ENCODE measurements at places on chromosomes 6 and 20. TPM values are rescaled to one million over a fixed set of nuclear protein-coding genes. Genes with fewer than 3 reads are reported as not detected.

DNA sequence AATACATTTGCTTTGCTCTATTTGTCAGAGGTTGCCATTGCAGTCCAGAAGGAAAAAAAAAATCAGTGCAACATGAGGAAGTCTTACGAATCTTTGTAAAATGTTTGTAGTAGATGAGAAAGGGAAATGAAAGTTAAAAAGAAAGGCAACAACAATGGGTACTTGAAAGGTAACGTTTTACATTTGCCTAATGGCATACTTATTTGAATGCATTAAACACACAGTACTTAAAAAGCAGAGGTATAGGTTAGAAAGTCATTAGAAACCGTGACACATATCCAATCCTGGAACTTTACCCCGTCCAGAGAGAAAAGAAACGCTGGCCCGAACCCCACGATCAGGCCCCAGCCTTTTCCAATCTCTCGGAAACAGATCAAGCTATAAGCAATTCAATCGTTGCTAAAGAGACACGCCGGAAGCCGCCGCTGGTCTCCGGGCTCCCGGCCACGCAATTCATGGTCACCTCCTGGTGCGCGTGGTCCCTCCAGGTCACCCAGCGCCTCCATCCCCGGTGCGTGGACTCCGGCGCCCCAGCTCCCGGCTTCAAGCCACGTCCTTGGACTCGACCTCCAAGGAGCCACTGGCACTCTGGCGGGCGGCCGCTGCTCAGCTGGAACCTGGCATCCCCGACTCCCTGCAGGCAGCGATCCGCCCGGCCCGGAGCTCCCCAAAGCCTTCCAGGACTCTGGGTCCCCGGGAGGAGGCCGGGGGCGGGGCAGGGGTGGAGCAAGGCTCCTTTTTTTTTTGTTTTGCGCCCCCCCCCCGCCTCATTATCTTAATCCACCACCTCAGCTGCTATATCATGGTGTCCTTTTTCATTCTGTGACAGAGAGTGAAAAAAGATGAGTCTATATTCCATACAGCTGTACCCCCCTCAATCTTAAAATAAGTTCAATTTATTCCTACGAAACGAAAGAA, at the start of gene SLC18B1:
SLC18B1 (minus strand) TSS at position 687 of the 918 bp plus-strand sequence; CDS start at position 506, 181 bp downstream.
- H3K4me1 ChIP-seq, result peaks cover 24% of the 10 kb centered on the region
- H3K27me3 ChIP-seq, result no peaks in the 10 kb centered on the region
- no peak within 1 kb of the TSS for H3K27ac ChIP-seq
- peak; percentile 50 for DNase-seq
- H3K4me3 ChIP-seq, result no peak within 1 kb of the TSS

- H3K4me3 ChIP-seq, result no peak overlapping the region
- DNase-seq, result no peak
- H3K36me3 ChIP-seq, result no peaks in the 10 kb centered on the region
- peaks cover 2% of the 10 kb centered on the region for H3K27me3 ChIP-seq
- no peaks in the 10 kb centered on the region for H3K4me1 ChIP-seq
These were observed 144.3 kb upstream of the SALL4 start for GRCh38 chr20:51946586-51946985.

The PRDM13 gene
- total RNA-seq, result not detected

DNA sequence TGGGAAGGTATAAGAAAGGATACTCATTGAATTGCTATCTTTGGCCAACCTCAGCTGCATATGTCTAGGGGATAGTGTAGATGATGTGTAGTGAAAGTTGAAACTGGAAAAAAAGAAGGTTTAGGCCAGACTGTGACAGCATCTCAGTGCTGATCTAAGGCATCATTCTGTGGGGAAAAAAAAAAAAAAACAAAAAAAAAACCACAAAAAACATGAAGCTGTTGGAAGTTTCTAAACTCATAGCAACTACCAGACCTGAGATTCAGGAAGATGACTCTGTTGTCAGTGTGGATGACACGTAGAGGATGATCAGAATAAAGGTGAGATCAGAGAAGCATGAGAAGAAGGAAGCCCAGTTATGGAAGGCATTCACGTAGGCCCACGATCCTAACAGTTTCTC, 100.8 kb upstream of the CNKSR3 start:
- H3K36me3 ChIP-seq, result no peaks in the 10 kb centered on the region
- H3K27ac ChIP-seq, result peak overlapping the region; percentile 3
- H3K27me3 ChIP-seq, result peaks cover 2% of the 10 kb centered on the region
- peaks cover 30% of the 10 kb centered on the region for H3K4me1 ChIP-seq

The FHL5 gene
- total RNA-seq, result not detected

The NRSN2 gene
- 3.9 TPM for total RNA-seq

DNA sequence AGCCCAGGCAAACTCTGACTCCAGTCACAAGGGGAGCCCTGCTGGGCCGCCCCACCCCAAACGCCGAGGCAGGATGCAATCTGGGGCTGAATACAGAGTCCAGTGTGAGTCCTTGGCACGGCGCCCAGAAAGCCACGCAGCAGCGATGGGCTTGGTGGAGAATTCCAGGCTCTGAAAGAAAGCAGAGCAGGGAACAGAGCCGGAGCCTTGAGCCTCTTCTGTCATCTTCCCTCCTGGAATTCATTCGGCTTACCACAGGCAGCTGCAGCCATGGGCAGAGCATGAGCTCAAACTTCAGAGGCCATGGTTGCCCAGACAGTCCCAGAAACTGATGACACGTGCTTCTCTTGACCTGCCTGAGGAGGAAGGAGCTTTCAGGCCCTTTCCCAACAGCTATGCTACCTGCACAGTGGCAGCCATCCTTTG, 441.1 kb upstream of the JARID2 start:
- no peaks in the 10 kb centered on the region for H3K27me3 ChIP-seq
- no peak overlapping the region for H3K27ac ChIP-seq
- no peak for DNase-seq
- no peak overlapping the region for H3K4me3 ChIP-seq

The PRSS35 gene
- not detected for total RNA-seq

The CNR1 gene
- not detected for total RNA-seq

The HLA-F gene
- total RNA-seq, result 310 TPM

The SIRPD gene
- total RNA-seq, result not detected

DNA sequence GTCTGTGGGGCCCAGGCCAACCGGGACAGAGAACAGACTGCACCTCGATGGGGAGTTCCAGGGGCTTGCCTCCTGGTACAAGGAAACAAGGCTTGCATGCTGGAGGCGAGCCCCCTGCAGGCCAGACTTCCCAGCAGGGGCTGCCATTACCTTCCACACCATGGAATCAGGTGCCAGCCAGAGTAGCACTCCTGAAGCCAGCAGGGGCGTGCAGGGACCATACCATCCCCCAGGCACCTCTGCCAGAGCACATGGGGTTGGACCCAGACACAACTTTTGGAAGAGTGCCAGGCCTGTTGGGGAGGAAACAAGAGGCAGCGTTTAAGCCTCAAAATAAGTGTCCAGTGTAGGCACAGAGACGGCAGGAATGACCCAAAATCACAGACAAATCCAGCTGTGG, 6.5 kb downstream of the DDO start:
- H3K27me3 ChIP-seq, result no peaks in the 10 kb centered on the region
- no peak overlapping the region for H3K27ac ChIP-seq
- DNase-seq, result no peak

The PAK5 gene
- total RNA-seq, result not detected

- DNase-seq, result no peak
- no peaks in the 10 kb centered on the region for H3K4me1 ChIP-seq
- peaks cover 3% of the 10 kb centered on the region for H3K27me3 ChIP-seq
- no peak overlapping the region for H3K27ac ChIP-seq
These were observed 172.2 kb upstream of the THBS2 start for GRCh38 chr6:169425628-169426370.

- H3K4me3 ChIP-seq, result no peak overlapping the region
- H3K27ac ChIP-seq, result no peak overlapping the region
- no peak for DNase-seq
- H3K27me3 ChIP-seq, result peaks cover 8% of the 10 kb centered on the region
- H3K36me3 ChIP-seq, result no peaks in the 10 kb centered on the region
These were observed 320.4 kb downstream of the LAMA2 start for GRCh38 chr6:129203190-129203900.

The ABHD16B gene
- not detected for total RNA-seq

DNA sequence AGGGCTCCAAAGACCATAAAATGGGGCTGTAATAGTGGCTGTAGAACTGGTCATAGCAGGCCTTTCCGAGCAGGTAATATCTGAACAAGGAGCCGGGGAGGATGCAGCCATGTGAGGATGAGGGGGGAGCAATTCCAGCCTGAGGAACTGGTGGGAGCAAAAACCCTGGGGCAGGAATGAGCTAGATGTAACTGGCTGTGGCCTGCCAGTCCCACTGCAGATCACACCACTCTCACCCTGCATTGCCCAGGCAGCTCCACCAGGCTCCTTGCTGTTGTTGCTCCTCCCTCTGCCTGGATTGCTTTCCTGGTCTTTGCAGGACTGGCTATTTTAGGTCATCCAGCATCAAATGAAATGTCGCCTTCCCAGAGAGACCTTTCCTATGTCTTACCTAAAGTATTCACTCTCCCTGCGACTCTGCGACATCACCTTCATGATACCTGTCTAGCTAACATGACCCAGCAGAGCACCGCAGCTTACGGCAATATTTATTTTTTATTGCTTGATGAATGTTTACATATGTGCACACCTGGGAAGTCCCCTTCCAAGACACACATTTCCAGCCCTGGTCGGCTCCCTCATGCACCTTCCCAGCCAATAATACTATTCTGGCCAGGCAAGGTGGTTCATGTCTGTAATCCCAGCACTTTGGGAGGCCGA, 2.4 kb upstream of the ZFP64 start:
- no peaks in the 10 kb centered on the region for H3K36me3 ChIP-seq
- no peak overlapping the region for H3K27ac ChIP-seq
- no peak for DNase-seq
- H3K4me1 ChIP-seq, result peaks cover 20% of the 10 kb centered on the region

The EYS gene
- total RNA-seq, result not detected

The CST7 gene
- 43.1 TPM for total RNA-seq

GRCh38 chr6:121040831-121041230, 293.4 kb downstream of the TBC1D32 start:
- H3K36me3 ChIP-seq, result no peaks in the 10 kb centered on the region
- no peak overlapping the region for H3K4me3 ChIP-seq
- no peak overlapping the region for H3K27ac ChIP-seq
- no peaks in the 10 kb centered on the region for H3K4me1 ChIP-seq

DNA sequence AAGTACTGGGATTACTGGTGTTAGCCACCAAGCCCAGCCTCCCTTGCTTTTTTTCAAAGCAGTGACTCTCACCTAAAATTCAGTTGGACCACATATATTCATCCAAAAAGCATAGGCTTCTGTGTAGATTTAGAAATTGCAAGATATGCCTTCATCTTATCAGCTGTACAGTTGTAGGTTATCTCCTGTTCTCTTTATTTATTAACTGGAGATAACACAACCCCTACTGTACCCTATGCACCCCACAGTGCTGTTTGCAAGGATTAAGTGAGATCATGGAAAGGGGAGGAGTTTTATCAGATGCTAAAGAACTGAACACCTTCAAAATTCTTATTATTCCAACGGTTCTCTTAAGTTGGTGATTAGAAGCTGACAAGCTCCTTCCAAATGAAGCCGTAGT, 164.4 kb upstream of the JARID2 start:
- H3K4me1 ChIP-seq, result no peaks in the 10 kb centered on the region
- H3K36me3 ChIP-seq, result no peaks in the 10 kb centered on the region
- H3K4me3 ChIP-seq, result no peak overlapping the region
- H3K27me3 ChIP-seq, result no peaks in the 10 kb centered on the region
- no peak overlapping the region for H3K27ac ChIP-seq
- no peak for DNase-seq

DNA sequence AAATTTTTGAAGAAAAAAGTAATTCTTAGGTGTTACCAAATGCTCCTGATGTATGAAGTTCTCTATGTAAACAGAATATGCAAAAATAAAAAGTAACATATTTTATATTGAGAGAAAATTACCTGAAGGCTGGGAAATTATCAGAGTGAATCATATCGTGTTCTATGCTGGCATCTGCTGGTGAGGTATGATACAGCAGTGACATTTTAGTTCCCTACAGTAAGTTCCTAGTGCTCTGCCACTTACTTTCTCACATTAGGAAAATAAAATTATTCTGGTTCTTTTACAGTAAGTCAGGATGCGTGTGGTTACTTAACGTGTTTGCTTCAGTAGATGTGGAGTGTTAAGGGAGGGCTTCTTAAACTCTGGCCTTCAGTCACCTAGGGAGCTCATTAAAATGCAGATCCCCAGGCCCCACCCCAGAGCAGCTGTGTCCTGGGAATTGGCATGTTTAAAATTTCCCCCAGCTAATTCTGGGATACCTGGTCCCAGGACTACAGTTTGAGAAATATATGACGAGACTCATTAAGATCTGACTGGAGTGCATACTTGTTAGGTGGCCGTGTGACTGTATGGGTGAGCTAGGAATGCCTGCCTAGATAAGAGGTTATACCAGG, 3.2 kb downstream of the ACTR5 start:
- no peak overlapping the region for H3K4me3 ChIP-seq
- peaks cover 24% of the 10 kb centered on the region for H3K36me3 ChIP-seq
- H3K27ac ChIP-seq, result no peak overlapping the region
- DNase-seq, result peak; percentile 57

DNA sequence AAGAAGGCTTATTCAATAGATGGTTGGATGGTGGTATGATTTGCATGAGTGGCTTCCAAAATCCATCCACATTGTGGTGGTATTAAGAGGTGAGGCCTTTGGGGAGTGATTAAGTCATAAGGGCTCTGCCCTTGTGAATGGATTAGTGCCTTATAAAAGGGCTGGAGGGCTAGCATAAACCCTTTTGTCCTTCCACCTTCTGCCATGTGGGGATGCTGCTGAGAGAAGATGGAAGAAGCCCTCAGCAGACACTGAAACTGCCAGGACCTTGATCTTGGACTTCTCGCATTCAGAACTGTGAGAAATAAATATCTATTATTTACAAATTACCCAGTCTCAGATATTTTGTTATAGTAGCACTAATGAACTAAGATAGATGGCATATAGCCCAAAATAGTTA, 27.8 kb upstream of the SRPK1 start:
- no peaks in the 10 kb centered on the region for H3K36me3 ChIP-seq
- H3K4me1 ChIP-seq, result peaks cover 11% of the 10 kb centered on the region
- peak; percentile 9 for DNase-seq
- no peak overlapping the region for H3K27ac ChIP-seq
- no peaks in the 10 kb centered on the region for H3K27me3 ChIP-seq
- H3K4me3 ChIP-seq, result no peak overlapping the region

Measured in activated naive CD4-positive, alpha-beta T cell treated with anti-CD3 and anti-CD28 coated beads for 36 hours (primary cell).